Dermis microvascular lymphatic vessel endothelial cell (primary cell): ENCODE measurements at places on chromosomes 3 and 15.
A peak's percentile ranks its signal among the peaks of the same experiment; 100 is the strongest.

DNA sequence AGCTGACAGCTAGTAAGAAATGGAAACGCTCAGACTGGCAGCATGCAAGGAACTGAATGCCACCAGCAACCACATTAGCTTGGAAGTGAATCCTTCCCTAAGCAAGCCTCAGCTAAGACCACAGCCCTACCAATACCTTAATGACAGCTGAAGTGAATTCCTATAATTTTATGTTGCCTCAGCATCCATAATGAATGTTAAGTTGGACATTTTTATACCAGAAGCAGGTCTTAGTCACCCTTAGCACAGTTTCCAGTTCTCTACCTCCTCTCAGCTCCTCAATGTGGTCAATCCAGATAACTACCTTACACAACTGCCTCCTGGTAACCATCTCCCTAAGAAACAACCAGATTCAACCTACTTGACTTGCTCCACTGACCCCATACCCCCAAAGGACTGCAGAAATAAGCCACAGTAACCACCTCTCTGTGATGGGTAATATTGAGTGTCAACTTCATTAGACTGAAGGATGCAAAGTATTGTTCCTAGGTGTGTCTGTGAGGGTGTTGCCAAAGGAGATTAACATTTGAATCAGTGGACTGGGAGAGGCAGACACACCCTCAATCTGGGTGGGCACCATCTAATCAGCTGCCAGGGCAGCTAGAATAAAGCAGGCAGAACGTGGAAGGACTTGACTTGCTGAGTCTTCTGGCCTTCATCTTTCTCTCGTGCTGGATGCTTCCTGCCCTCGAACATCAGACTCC lies 33.5 kb downstream of the NEDD4 start:
- DNase-seq = no peak

DNA sequence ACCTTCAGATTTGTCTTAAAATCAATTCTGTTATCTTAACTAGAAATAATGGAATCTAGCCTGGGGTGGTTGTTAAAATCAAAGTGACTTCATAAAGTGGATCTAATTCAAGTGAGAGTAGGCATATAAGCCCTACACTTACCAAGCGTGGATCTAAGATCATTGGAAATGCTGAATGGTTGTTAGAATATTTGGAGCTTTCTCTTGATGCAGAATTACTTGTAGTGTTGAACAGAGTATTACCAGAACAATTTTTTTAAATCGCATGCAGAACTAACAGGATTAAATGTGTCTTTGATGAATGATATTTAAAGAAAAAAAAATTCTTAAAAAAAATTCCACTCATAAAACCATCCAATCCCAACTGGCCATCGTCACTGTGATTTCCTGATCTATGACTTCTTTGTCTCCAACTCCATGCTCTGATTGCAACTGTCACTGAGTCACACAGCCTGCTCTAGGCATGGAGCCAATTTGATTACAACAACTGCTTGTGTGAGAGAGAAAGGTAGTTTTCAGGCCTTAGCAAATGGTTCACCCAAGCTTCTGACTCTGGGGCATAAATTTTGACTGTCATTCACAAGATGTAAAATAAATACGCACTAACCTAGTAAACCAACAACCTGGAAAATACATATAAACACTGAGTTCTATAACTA lies 25.9 kb upstream of the SPRED1 start:
- peak; percentile 92 for DNase-seq

DNA sequence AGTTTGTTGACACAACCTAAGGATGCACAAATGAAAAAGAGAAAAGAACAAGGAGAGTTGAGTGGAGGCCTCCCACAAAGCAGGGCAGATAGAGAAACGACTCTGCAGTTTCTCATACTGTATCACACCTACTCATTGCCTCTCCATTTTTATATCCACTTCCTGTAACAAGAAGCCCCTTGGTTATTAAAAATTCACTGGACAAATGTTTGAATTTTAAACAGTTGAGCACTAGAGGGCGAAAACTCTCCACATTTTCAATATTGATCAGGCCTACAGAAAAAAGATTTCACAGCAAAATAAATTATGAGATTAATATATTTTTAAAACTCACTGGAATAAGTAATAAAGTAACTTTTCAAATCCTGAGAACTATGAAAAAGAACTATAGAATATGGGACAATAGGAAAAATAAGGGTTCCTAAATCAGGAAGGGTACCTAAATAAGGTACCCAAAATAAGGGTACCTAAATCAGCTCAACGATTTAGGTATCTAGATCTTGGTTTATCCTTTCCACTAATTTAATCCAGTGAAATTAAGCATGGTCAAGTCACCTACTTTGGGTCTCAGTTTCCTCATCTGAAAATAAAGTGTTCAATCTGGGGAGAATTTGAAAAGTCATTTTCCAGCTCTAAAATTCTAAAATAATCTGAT lies 47.0 kb upstream of the PPIB start:
- peak; percentile 37 for DNase-seq

GRCh38 chr3:152416808-152417580 lies 148.3 kb downstream of the MBNL1 start:
- DNase-seq = no peak

DNA sequence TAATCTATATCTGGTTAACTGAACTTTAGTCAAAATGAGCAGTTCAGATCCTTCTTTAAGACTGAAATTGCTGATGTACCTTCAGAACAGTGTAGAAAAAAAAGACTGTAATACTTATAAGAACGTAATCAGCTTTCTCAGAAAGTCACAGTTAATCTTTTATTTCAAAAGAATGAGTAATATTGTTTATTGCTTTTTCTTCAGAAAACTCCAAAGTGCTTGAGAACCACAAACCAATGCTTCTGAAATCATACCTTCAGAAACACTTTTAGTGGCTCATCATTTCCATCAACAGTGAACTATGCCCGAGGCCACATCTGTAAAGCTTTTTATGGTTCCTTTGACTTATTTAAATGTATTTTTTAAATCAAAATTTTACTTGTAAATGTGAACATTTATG lies 33.3 kb upstream of the CLASP2 start:
- no peak for DNase-seq

- DNase-seq = no peak
Observed at GRCh38 chr15:57503051-57503702, 88.5 kb upstream of the MYZAP start.

- no peak for DNase-seq
Observed at GRCh38 chr15:36614016-36614415, 34.6 kb downstream of the CDIN1 start.

GRCh38 chr15:88849376-88850072 lies 45.8 kb downstream of the HAPLN3 start:
- DNase-seq = no peak

GRCh38 chr15:52349052-52349700 lies 53.6 kb upstream of the MYO5C start:
- DNase-seq = no peak

DNA sequence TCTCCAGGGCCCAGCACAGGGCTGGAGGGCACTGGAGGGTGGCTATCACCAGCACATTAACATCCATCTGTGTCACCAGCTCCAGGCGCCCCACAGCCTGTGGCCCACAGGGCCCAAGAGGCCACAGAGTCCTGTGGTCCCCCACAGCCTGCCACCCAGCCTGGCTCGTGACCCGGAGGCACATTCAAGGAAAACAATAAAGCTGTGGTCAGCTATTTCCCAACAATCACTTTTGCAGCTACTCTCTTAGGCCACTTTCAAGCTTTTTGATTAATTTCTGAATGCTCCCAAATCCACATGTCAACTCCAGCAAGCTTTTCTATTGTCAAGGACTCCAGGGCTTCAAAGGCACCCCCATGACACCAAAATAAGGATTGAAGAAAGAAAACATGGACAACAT lies 16.7 kb downstream of the IDH2 start:
- no peak for DNase-seq

GRCh38 chr15:59140422-59141226 lies 35.7 kb downstream of the CCNB2 start:
- no peak for DNase-seq

DNA sequence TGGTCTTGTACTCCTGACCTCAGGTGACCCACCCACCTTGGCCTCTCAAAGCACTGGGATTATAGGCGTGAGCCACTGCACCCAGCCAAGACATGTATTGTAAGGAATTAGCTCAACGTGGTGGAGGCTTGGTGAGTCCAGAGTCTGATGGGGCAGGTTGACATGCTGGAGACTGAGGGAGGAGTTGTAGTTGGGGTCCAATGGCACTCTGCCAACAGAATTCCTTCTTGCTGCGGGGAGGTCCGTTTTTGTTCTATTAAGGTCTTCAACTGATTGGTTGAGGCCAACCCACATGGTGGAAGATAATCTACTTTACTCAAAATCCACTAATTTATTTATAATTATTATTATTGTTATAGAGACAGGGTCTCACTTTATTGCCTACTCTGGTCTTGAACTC lies 30.1 kb downstream of the PLA2G4D start:
- DNase-seq = no peak

GRCh38 chr15:59268168-59268851 lies 61.7 kb downstream of the LDHAL6B start:
- peak; percentile 39 for DNase-seq

GRCh38 chr3:58722561-58722960 lies 56.0 kb upstream of the FAM3D start:
- no peak for DNase-seq

GRCh38 chr15:79091204-79091867 lies 756 bp upstream of the RASGRF1 start:
- DNase-seq = no peak

DNA sequence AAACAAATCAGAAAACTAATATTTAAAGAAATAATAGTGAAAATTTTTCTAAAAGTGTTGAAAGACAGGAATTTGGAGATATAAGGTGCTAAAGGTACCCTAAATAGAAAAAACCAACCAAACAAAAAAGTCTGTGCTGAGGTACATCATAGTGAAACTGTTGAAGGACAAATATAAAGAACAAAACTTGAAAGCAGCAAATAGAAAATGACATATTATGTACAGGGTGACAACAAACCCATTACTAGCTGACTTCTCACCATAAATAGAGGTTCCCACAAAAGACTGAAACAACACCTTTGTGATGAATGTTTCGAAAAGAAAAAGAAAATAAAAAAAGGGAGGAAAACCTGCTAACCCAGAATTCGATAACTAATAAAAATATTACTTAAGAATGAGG lies 502.5 kb upstream of the NECTIN3 start:
- DNase-seq = no peak

- no peak for DNase-seq
Observed at GRCh38 chr3:191889756-191890155, 428.8 kb downstream of the PYDC2 start.

DNA sequence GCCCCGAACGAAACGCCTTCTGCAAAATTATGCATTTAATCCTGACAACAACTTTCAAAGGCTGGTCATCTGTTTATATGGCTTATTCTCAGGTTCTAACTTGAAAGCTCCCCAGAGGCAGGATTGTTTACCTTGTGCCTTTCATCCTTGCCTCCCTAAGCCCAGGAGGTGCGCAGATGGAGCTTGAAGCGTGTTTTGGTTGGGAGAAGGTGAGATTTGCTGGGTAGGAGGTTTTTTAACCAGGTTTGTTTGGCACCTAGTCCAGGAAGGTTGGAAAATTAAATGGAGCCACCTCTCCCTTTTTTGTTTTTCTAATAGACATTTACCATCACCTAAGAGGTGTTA lies 675 bp downstream of the TSEN2 start:
- DNase-seq = no peak

DNA sequence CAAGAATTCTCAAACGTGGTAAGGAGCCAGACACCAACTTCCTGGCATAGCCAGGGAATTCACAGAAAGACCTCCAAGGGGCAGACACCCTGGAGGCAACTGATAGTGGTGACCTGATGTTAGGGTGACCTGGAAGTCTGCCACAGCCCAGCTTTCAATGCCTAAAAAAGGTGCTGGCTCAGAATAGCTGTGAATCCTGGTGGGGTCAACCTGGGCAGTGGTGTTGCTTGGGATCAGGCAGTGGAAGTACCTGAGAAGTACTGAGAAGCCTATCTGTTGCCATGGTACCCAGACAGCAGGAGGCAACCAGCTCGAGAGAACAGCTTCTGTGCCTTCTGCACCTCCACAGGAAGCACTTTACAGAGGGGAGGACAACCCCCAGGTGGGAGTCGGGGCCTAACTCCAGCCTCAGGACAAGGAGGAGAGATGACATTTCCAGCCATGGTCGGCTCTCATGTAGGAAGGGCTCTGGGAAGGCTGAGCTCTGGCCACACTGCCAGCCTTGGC lies 55.4 kb upstream of the LARS2 start:
- no peak for DNase-seq

DNA sequence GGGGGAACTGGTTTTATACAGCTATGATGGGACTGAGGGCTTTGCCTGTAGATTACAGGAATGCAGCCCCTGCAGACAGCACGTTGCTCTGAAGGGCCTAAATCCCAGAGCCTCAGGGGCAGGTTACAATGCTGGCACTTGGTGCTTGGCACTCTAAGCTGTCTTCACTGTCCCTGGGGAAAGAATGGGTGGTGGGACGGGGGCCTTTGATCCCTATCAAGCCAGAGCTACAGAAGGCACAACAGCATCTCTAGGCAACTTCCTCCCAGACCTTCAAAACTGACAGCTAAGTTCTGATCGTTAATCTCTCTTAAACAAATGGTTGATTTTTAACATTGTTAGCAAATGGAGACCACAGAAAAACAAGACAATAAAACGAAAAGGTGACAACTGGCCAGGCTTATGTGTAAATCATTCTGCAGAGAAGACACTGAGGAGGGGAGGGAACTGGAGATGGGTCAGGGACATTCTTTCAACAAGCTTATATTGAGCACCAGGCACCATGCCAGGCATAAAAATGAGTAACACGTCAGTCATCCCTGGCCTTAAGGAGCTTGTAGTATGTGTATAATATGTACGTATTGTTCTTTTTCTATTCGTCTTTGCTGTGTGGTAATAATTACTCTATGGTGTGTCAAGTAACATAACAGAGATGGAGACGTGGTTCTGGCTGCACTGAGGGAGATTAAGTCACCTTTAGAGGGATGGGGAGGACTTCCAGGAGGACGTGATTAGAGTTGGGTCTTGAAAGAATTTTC lies 49.1 kb downstream of the CA12 start:
- DNase-seq = no peak

GRCh38 chr15:57698243-57698642 lies 8.3 kb upstream of the POLR2M start:
- no peak for DNase-seq

DNA sequence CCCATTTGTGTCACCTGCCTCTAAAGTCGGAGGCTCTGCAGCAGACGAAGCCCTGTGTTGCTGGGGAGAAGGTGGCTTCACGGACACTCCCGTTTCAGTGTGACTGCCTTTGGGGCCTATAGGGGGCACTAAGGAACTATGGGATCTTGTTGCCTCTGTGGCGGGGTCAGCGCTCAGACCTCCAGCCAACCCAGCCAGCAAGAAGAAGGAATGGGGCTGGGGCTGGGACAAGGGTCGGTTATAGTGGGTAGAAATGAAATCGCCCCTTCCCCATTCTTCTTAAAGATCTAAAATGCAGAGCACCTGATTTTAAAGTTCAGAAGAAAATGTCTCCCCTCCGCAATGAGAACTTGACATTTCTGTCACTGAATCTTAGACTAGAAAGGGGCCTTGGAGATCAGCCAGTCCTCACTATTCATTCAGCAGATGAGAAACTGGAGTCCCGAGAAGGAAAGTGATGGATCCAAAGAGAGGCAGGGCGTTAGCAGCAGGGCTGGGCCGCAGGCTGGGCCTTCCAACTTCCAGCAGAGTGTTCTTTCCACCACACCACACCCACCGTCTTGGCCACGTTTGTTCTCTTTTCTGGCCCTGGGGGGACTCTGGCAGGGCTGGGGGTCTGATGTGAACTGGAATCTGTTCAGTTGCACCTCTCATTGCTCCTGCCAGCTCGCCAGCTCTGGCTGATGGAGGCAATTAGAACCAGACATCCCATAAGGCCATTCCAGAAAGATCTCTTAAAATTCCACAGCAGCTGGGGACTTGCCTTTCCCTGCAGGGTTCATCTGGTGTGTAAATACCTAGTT lies 195.4 kb downstream of the OPA1 start:
- DNase-seq = peak; percentile 50
